ENCODE measurements at places on chromosomes 11 and 22.

- DNase-seq, result no peak
These were observed 766.3 kb upstream of the RAG2 start for GRCh38 chr11:37364246-37364839.

DNA sequence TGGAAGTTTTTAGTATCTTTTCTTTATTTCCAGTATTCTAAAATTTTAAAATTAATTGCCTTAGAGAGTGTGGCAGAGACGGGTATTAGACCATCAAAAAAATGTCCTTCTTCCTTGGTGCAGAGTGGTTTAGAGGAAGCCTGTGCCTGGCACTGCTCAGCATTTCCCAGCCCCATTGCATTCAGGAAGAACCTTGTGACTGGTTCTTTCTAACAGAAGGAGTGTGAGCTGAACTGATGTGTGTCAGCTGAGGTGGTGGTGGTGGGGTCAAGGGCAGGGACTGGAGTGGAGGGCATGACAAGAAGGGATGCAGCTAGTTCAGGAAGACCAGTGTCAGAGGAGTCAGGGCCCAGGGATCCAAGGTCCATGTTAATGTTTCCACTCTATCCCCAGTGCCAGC lies 58.7 kb upstream of the FDX1 start:
- no peak for DNase-seq

GRCh38 chr11:121551463-121551862 lies 98.7 kb upstream of the SORL1-AS1 start:
- DNase-seq, result no peak

- no peak for DNase-seq
These were observed 1.8 kb downstream of the GAS2L1 start for GRCh38 chr22:29308148-29308790.

GRCh38 chr22:43245717-43246116 lies 58.8 kb upstream of the TTLL12 start:
- DNase-seq, result no peak

GRCh38 chr11:122128146-122128545 lies 12.1 kb upstream of the BLID start:
- DNase-seq, result no peak

GRCh38 chr22:41920271-41920976 lies 5.5 kb upstream of the SHISA8 start:
- no peak for DNase-seq

DNA sequence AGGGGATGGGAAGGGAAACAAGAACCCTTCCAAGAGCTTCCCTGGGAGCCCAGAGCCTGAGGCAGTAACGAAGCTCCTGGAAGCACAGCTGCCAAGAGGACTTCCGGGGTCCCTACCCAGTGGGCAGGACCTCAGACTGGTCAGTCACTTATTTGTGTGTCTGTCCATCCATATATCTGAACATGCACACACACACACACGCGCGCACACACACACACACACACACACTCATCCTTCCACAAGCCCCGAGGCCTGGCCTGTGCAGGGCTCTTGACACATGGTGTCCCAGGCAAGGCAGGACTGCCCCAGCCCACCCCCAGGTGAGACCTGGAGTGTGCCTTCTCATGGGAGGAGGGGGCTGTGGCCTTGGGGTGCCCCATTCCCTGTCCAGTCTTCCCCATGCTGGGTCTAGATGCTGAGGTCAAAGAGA lies 44.9 kb downstream of the IGLL5 start:
- DNase-seq, result no peak

DNA sequence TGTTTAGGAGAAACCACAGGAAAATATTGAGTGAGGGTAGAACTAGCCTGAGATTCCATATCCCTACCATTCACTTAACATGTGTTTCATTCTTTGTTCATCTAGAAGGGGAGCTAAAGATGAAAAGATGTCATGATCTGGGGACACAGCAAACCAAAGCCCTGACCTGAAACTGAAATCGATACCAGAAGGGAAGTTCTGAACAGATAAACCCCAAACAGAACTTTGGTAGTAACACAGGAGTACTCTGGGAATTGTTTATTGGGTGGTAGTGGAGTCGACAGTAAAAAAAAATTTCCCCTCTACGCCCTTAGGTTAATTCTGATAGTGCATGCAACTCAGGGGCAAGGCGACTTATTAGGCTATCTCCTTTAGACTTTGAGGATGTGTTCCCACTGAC lies 27.2 kb downstream of the OR2AT4 start:
- no peak for DNase-seq

GRCh38 chr11:132260636-132261035 lies 890.2 kb downstream of the NTM start:
- DNase-seq, result no peak

- no peak for DNase-seq
These were observed 55.2 kb upstream of the WNT7B start for GRCh38 chr22:46031965-46032851.

Data from AG10803 (cell line).